Stomach (tissue), 19 donors: ENCODE measurements at places on chromosomes 2 and 18. TPM values are rescaled to one million over a fixed set of nuclear protein-coding genes. Genes with fewer than 3 reads are reported as not detected.
A peak's percentile ranks its signal among the peaks of the same experiment; 100 is the strongest.

The ANKRD30B gene
- not detected for total RNA-seq

The VWC2L gene
- not detected for total RNA-seq

- H3K36me3 ChIP-seq: no peaks in the 10 kb centered on the region
- H3K27me3 ChIP-seq: no peaks in the 10 kb centered on the region
- no peak overlapping the region for H3K4me3 ChIP-seq
- DNase-seq: no peak
- peaks cover 17% of the 10 kb centered on the region for H3K4me1 ChIP-seq
- H3K27ac ChIP-seq: no peak overlapping the region
These were observed 145.0 kb upstream of the PELI1 start for GRCh38 chr2:64289251-64289650.

DNA sequence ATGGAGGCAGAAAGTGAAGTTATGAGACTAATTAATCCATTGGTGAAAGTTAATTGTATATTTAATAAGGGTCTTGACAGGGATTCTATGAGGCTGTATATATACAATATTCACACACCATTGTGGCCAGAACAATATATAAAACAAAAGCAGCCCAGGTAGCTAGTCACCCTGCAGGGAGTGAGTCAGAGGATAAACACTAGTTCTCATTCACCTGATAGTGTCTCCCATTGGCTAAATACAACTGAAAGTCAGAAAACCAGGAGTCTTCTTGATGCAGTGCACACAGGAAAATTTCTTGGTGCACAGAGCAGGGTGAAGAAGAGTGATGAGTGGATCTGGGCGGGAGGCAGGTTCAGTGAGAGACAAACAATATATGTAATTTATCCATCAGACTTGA lies 465.2 kb downstream of the ERBB4 start:
- no peaks in the 10 kb centered on the region for H3K4me1 ChIP-seq
- H3K27me3 ChIP-seq: no peaks in the 10 kb centered on the region
- no peak overlapping the region for H3K27ac ChIP-seq

The HOXD12 gene
- total RNA-seq: not detected

- no peaks in the 10 kb centered on the region for H3K4me1 ChIP-seq
- no peaks in the 10 kb centered on the region for H3K36me3 ChIP-seq
- H3K4me3 ChIP-seq: no peak overlapping the region
- no peak overlapping the region for H3K27ac ChIP-seq
- DNase-seq: no peak
These were observed 29.0 kb downstream of the SERPINB5 start for GRCh38 chr18:63505566-63506335.

DNA sequence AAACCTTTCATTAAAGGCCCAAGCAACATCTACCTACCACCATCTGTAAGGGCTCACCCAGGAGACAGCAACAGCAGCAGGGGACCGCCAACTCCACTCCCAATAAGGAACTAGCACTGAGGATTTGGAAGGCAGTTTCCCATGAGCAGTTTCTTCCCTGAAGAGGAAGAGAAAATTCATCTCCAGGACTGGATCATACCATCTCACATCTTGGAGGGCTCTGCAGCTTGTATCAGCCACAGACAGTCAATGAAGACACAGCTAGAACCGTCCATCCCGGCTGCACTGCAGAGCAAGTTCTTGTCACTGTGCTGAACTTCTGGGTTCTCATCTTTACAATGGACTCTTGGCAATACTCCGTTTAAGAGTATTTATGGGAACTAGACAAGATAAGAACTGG lies 2.8 kb upstream of the GYPC start:
- H3K36me3 ChIP-seq: no peaks in the 10 kb centered on the region
- peaks cover 13% of the 10 kb centered on the region for H3K27me3 ChIP-seq
- no peak for DNase-seq
- no peak overlapping the region for H3K27ac ChIP-seq
- peaks cover 20% of the 10 kb centered on the region for H3K4me1 ChIP-seq

GRCh38 chr18:9401176-9401575 lies 66.6 kb downstream of the TWSG1 start:
- no peak overlapping the region for H3K27ac ChIP-seq
- H3K36me3 ChIP-seq: peaks cover 24% of the 10 kb centered on the region
- no peak overlapping the region for H3K4me3 ChIP-seq
- DNase-seq: no peak
- no peaks in the 10 kb centered on the region for H3K27me3 ChIP-seq

The C2orf81 gene
- not detected for total RNA-seq

- no peaks in the 10 kb centered on the region for H3K36me3 ChIP-seq
- H3K4me1 ChIP-seq: peaks cover 34% of the 10 kb centered on the region
- no peak overlapping the region for H3K27ac ChIP-seq
- H3K4me3 ChIP-seq: no peak overlapping the region
- no peak for DNase-seq
- H3K27me3 ChIP-seq: no peaks in the 10 kb centered on the region
These were observed 21.9 kb downstream of the PRKD3 start for GRCh38 chr2:37302701-37303252.

GRCh38 chr2:194745557-194746146 lies 911.4 kb upstream of the SLC39A10 start:
- no peaks in the 10 kb centered on the region for H3K36me3 ChIP-seq
- H3K4me1 ChIP-seq: no peaks in the 10 kb centered on the region
- H3K4me3 ChIP-seq: no peak overlapping the region
- no peaks in the 10 kb centered on the region for H3K27me3 ChIP-seq
- no peak overlapping the region for H3K27ac ChIP-seq

- H3K4me3 ChIP-seq: no peak overlapping the region
- no peak overlapping the region for H3K27ac ChIP-seq
- DNase-seq: peak; percentile 76
These were observed 133.9 kb downstream of the MTCL1 start for GRCh38 chr18:8839281-8839680.

DNA sequence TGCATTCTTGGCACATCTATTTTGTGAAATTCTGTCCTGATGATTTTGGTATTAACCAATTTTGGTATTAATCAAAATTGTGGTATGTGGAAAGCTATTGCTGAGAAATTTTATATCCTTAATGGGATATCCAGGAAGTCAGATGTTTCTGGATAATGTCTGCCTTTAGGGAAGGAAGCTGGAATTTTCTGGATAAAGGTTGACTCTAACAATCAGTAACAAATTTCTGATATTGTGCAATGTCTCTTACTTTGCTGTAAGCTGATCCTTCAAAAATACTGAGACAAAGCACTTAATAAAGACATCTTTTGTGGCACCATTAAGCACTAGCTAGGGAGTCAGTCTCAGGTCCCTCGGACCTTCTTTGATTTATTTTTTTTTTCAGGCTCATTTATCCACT lies 100.8 kb upstream of the UGP2 start:
- DNase-seq: no peak
- peaks cover 4% of the 10 kb centered on the region for H3K4me1 ChIP-seq
- no peak overlapping the region for H3K4me3 ChIP-seq
- H3K27ac ChIP-seq: no peak overlapping the region

DNA sequence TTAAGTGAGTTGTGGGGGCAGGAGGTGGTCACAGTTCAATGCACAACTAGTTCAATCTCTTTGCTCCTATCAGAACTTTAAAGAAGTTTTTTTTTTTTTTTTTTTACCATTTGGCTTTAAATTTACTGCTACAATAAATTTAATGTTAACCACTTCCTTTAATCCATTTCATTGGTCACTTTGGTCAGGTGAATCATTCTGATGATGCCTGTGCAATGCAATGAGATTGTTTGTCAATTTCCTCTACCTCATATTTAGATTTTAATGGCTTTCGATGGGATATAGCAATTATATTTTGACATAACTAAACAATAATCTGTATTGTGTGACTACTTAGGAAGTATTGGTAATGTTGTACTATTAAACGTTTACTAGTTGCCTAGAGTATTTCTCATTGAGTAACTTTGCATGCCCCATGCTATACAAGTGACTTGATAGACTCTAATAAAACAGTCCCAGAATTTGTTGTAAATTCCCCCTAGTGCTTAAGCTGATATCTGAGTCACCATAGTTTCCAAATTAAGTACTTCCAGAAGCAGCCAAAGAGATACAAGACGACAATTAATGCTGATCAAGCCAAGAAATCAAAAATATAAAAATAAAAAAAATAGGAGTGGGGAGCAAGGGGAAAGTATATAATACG lies 52.9 kb upstream of the SERPINB2 start:
- no peak overlapping the region for H3K27ac ChIP-seq
- peaks cover 4% of the 10 kb centered on the region for H3K27me3 ChIP-seq
- DNase-seq: no peak
- no peak overlapping the region for H3K4me3 ChIP-seq

The GKN1 gene
- 867 TPM for total RNA-seq

- no peaks in the 10 kb centered on the region for H3K4me1 ChIP-seq
- no peaks in the 10 kb centered on the region for H3K27me3 ChIP-seq
- DNase-seq: no peak
These were observed 99.8 kb downstream of the TACR1 start for GRCh38 chr2:75099521-75099922.

DNA sequence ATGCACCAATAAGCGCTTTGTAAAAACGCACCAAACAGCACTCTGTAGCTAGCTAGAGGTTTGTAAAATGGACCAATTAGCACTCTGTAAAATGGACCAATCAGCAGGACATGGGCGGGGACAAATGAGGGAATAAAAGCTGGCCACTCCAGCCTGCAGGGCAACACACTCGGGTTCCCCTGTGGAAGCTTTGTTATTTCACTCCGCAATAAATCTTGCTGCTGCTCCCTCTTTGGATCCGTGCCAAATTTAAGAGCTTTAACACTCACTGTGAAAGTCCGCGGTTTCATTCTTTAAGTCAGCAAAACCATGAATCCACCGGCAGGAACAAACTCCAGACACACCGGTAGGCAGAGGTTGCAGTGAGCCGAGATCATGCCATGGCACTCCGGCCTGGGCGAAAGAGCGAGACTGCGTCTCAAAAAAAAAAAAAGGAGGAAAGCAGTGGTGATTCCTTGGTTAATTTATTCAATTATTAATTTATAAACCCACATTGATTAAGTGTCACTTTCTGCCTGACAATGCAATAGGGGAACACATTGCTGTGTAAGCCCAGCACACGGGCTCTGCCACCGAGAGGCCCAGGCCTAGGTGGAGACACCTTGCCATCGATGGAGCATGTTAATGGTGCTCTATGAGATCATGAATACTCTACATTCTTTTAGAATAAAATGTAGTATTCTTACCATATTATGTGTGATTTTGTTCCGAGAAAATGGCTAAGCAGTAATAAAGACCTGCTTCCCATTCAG lies 687.6 kb upstream of the HS6ST1 start:
- no peaks in the 10 kb centered on the region for H3K27me3 ChIP-seq
- no peaks in the 10 kb centered on the region for H3K4me1 ChIP-seq
- H3K27ac ChIP-seq: no peak overlapping the region
- no peaks in the 10 kb centered on the region for H3K36me3 ChIP-seq
- no peak overlapping the region for H3K4me3 ChIP-seq

GRCh38 chr2:45469314-45470099 lies 141.6 kb downstream of the SRBD1 start:
- H3K4me3 ChIP-seq: no peak overlapping the region
- no peak overlapping the region for H3K27ac ChIP-seq
- no peaks in the 10 kb centered on the region for H3K36me3 ChIP-seq
- DNase-seq: no peak
- H3K27me3 ChIP-seq: no peaks in the 10 kb centered on the region

DNA sequence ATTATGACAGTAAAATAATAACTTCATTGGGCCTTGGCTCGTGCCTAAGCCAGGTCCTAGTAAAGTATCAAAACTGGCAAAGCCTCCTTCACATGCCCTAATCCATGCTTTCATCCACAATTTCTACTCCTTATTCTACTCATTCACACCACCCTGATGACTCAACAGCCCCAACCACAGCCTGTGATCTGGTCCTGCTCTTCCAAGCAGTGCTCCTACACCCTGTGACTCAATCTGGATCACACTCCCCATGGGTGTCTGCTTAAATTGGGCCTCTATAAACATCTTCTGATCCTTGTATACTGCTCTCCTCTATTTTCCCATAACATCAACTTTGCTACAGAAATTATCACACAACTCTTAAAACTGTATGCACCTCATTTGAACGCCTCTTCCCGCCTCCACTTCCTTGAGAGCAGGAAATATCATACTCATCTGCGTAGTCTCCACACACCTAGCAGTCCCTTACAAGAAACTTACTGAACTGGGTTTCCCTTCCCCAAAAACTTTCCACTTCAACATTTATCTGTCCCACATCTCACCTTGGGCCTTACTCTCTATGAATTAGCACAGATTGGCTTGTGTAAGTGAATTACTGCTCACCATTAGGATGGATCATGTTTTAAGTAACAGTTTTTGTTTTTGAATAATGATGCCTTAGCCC lies 15.9 kb downstream of the GTF3C3 start:
- H3K27ac ChIP-seq: no peak overlapping the region
- no peak for DNase-seq
- H3K4me3 ChIP-seq: no peak overlapping the region
- no peaks in the 10 kb centered on the region for H3K4me1 ChIP-seq
- H3K27me3 ChIP-seq: no peaks in the 10 kb centered on the region
- peaks cover 95% of the 10 kb centered on the region for H3K36me3 ChIP-seq

The UGT1A3 gene
- 10.7 TPM for total RNA-seq

The AQP12B gene
- not detected for total RNA-seq

The TMEM247 gene
- not detected for total RNA-seq

GRCh38 chr18:36392164-36392978 lies 94.9 kb downstream of the FHOD3 start:
- no peak overlapping the region for H3K4me3 ChIP-seq
- H3K4me1 ChIP-seq: no peaks in the 10 kb centered on the region
- H3K27me3 ChIP-seq: no peaks in the 10 kb centered on the region
- no peak overlapping the region for H3K27ac ChIP-seq
- DNase-seq: no peak
- H3K36me3 ChIP-seq: no peaks in the 10 kb centered on the region

GRCh38 chr2:189533288-189534035 lies 47.1 kb downstream of the SLC40A1 start:
- no peaks in the 10 kb centered on the region for H3K27me3 ChIP-seq
- H3K4me1 ChIP-seq: peaks cover 27% of the 10 kb centered on the region
- H3K4me3 ChIP-seq: no peak overlapping the region

The NPAS2 gene
- total RNA-seq: 33.9 TPM

DNA sequence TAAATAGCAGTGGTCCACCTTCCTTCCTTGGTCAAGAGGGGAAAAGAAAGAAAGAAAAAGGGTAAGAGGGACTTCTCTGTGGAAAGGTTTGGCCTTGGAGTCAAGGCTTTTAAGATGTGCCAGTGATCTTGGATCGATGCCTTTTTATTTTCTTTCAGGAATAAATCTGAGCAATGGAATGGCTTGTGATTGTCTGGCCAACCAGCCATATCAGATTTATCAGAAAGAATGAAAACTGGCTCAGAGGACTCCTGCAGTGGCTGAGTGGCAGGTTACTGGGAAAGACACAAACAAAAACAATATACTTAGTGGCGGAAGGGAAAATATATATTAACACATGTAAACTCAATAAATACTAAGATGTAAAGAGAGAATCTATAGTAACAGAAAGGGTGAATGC lies 4.3 kb downstream of the ERBB4 start:
- H3K27me3 ChIP-seq: peaks cover 36% of the 10 kb centered on the region
- H3K36me3 ChIP-seq: no peaks in the 10 kb centered on the region
- H3K27ac ChIP-seq: no peak overlapping the region
- H3K4me1 ChIP-seq: peaks cover 27% of the 10 kb centered on the region

DNA sequence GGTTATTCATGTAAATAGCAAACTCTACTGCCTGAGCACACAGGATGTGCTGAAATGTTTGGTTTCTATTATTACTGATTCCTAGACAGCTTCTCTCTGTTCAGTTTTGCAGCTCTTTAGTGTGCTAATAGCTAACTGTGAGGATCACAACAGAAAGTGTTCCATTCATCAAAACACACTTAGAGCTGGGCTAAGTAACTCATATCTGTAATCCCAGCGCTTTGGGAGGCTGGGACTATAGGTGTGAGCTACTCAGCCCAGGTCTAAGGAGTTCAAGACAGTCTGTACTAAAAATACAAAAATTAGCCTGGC lies 63.2 kb downstream of the MOGAT1 start:
- H3K27me3 ChIP-seq: no peaks in the 10 kb centered on the region
- DNase-seq: no peak
- H3K27ac ChIP-seq: no peak overlapping the region
- no peak overlapping the region for H3K4me3 ChIP-seq
- peaks cover 42% of the 10 kb centered on the region for H3K4me1 ChIP-seq
